Stimulated activated CD8-positive, alpha-beta memory T cell treated with anti-CD3 and anti-CD28 coated beads, Interleukin-2, amount 100 ng/mL, for 1 hour (primary cell): ENCODE measurements at places on chromosomes 2 and 18.
A peak's percentile ranks its signal among the peaks of the same experiment; 100 is the strongest.

- DNase-seq, result no peak
These were observed 223.6 kb downstream of the LRRTM1 start for GRCh38 chr2:80080957-80081356.

DNA sequence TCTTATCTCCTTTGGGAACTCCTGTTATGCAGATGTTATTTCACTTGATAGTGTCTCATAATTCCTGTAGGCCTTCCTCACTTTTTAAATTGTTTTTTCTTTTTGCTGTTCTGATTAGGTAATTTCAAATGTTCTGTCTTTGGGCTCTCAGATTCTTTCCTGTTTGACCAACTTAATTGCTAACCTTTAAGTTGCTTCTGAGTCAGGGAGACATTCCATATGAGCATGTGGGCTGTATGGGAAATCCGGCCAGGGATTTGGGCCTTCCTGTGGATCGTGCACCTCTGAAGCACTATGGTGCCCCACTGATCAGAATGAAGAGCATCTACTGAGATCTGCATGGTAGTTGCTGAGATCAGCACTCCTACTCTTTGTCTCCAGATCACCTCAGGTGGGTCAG lies 44.7 kb upstream of the REEP1 start:
- no peak for DNase-seq

DNA sequence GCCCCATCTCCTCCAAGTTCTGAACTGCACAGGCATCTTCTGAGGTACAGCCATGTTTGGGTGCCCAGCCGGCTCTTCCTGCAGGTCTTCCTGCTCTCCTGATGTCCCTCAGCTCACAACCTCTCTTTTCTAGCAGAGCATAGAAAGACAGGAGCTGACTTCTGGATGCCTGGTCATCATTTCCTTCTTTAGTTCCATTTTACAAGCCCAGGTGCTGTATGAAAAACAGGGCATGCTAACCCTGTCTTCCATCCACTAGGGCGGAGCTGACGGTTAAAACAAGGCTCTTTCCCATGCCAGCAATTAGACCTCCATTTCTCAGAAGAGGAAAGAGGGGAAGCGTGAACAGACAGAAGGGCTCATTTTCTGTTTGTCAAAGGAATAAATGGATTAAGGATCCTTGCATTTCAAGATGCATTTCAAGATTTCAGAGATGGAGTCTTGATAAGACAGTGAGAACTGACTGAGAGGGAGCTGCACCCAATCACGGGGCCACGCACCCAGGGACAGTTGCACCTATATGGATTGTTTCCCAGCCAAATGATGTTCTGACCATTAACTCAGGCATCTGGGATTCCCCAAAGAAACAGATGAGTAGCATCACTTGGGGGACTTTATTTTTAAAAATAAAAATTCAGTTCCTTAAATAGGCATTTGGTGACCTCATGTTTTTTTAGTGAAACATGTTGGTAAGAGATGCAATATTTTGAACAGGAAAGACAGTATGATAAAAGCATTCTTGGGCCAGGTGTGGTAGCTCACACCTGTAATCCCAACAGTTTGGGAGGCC lies 45.8 kb upstream of the EML6 start:
- DNase-seq, result no peak

GRCh38 chr2:177030451-177031105 lies 182.0 kb upstream of the HNRNPA3 start:
- DNase-seq, result no peak

GRCh38 chr2:230205721-230206120 lies 14.1 kb downstream of the SP110 start:
- DNase-seq, result no peak

- DNase-seq, result no peak
These were observed 52.0 kb upstream of the TNP1 start for GRCh38 chr2:216911886-216912285.

DNA sequence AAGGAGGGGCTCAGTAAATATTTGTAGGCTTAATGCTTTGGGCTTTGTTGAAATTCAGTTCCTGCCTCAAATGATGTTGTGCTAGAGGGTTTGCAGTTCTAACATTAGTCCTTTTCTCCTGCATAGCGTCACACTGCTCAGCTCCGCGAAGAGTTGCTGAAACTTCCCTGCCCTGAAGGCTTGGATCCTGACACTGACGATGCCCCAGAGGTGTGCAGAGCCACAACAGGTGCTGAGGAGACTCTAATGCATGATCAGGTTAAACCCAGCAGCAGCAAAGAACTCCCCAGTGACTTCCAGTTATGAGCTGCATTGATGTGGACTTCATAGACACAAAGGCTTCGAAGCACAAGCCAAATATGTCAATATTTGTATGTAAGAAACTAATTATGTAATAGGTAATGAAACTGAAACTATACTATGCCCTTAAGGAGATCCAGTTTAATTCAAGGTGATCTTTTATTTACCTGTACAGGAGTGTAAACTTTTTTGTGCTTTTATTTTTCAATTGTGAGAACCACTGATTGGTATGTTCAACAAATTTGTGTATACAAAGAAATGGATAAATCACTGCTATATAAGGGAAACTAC lies 10.2 kb upstream of the TTC27 start:
- no peak for DNase-seq

DNA sequence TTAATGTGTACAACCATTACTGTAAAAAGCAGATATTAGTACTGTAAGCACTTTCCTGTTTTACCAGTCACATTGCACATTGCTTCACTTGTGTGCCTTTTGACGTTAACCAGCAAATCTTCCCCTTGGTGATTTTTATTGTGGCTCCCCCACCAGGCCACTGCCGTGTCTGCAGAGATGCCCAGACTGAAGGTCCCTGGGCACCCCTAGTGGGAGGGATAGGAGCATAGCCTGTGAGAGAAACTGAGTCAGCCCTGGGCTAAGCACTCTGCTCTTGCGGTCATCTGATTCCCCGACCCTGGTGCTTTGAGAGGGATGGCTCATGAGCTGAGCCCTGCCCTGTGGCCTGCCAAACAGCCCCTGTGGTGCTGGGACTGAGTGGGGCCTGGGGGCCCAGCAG lies 73.4 kb downstream of the INPP4A start:
- peak; percentile 23 for DNase-seq
